ENCODE measurements at places on chromosomes 16 and 17.

DNA sequence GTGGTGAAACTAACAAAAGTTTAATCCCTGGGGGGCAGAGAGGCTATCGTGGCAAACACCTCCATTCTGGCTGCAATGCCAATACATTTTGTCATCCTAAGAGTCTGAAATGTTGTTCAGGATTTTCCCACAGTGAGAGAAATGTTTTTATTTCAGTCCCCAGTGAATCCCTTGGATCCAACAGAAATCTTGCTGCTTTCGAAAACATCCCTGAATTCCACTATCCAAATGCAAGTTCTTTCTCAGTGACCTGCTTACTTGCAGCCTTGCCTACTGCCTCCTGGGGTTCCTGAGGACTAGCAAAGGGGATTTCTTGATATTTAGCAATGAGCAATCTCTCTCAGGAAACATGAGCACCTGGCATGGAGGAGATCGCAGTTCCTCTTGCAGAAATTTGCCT is 202.1 kb upstream of the IRX3 start:
- no peak for DNase-seq

DNA sequence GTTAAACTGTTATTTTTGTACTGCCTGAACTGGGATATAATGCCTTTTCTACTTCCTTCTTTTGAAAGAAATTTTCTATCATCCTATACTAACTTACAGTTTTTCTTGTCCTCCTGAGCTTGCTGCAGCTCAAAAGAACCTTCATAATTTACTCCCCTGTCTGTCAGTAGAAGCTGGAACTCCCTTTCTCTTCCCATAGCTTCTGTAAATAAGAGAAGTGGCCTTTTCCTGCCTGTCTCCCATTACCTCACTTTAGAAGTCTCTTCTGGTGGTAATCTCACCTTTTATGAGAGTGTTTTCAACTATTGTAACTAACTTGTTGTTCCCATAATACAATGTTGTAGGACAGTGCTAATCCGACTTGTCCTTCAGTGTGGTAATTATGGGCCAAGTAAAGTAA is 246.7 kb upstream of the TBX2 start:
- DNase-seq = no peak

DNA sequence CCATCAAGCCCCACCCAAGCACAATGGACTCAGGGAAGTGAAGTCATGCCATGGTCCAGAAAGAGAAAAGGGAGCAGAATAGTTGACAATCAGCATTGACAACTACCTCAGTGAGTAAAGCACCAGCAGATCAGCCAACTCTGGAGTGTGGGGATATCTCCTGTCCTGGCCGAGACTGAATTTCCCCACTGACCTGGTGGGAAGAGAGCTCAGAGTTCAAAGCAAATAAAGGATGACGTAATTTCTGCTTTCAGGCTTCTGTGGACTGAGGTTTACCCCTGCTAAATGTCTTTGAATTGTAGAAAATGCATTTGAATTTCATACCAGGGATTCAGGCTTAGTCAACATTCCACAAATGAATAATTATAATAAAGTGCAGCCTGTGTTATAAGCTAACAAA is 152.9 kb downstream of the CBLN1 start:
- no peak for DNase-seq

DNA sequence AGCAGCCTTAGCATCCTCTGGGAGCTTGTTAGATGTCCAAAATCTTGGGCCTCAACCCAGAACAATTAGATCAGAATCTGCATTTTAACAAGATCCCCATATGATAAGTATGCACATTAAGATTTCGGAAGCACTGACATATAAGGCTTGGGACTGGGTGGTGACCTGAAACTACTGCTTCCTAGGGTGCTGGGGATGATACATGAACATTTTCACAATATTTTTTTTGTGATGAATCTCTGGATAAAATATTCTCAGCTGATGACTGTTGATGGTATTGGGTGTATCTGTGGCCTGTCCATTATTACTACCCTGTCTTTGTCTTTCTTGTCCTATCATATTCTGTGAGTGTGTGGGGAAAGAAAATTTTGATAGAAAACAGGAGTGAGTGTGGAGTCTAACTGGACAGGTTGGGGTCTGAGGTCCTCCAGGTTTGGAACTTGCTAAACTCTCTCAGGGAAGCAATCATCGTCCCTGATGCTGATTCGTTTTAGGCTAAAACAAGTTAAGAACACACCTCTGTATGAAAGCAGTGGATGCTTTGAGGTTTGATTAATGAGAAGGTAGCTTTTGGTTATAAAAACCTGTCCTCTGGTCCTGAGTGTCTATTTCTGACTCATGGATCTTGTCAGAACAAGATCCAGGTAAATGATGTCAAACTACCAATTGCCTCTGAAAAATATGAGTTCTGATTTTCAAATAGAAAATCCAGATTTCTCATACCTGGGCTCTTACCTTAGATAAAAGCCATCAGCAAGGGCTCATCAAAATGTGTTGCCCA is 23.2 kb downstream of the KRT23 start:
- DNase-seq = no peak

GRCh38 chr17:29291163-29291752 is 2.7 kb downstream of the NUFIP2 start:
- no peak for DNase-seq

DNA sequence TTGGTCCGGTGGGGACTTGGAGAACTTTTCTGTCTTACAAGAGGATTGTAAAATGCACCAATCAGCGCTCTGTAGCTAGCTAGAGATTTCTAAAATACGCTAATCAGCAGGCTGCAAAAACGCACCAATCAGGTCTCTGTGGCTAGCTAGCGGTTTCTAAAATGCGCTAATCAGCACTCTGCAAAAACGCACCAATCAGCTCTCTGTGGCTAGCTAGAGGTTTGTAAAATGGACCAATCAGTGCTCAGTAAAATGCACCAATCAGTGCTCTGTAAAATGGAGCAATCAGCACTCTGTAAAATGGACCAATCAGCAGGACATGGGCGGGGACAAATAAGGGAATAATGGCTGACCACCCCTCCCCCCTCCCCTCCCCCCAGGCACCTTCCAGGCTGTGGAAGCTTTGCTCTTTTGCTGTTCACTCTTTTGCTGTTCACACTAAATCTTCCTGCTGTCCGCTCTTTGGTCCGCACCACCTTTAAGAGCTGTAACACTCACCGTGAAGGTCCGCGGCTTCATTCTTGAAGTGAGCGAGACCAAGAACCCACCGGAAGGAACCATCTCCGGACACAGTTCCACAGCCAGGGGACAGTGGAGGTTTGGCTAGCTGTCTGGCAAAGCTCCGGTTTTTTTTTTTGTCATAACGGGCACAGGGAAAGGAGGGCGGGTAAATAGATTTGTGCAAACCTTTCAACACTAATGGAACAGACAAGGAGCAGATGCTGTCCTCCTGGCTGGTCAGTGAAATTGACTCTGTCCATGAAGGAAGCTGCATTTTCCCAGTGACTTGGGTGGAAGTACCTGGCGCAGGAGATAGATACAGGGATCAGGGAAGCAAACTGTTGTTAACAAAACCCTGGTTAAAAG is 8.3 kb downstream of the PITPNC1 start:
- DNase-seq = no peak

GRCh38 chr17:70127221-70127873 is 42.0 kb upstream of the KCNJ2 start:
- DNase-seq = no peak

DNA sequence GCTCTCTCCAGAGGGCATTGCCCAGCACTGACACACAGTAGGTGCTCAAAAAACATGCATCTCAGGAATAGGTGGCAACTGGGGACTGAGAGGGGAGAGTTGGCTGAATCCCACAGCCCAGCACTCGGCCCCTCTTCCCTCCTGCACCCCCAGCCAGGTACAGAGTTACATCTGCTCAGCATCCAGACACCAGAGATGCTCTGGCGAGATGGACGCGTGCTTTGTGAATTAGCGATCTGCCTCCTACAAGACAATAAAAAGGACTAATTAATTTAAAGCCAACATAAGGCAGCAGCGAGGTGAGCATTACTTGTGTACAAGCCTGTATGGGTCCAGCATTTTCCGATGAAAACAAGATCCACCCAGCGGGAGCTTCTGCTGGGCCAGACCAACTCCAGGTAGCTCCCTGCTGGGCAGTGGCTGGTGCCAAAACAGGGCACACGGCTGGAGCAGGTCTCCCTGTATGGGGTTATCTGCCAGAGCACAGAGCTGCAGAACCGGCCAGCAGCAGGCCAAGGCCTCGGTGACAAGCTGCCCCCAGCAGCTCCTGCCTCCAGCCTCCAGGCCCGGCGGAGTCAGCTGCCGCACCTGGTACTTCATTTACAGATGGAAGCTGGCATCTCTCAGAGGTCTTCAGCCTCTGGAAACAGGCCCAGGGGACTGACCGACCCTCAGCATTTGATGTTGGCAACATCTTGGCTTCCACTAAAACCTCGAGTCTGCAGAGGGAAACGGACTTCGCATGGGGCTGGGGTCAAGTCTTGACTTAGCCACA is 219.7 kb upstream of the SDK2 start:
- DNase-seq = no peak

DNA sequence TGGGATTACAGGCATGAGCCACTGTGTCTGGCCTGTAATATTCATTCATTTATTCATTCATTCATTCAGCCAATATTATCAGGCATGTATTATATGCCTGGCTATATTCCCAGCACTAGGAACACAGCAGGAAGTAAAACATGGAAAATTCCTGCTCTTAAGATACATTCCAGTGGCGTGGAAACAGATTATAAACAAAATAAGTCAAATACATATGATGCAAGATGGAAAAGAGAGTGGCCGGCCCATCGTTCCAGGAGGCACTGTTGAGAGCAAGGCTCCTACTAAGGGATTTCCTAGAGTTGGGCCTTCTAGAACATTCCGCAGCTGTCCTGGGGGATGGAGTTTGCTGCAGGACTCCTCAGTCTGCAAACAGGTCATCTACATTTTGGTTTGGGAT is 17.7 kb downstream of the ADCY9 start:
- no peak for DNase-seq

DNA sequence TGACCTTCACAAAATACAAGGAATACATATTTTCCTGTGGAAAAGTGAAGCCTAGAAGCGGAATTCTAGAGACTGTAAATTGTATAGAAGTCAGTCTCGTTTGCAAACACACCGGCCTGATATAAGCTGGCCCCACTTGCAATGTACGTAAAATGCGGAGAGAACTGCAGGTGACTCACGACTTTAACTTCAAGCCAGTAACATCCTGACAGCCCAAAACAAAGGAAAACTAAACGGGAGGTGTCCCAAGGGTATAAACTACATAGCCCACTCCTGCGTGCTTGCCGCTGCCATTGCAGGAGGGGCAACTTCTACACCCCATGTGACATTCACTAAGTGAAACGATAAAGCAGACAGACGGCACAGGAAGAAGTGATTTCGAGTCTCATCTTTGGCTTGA is 101.6 kb downstream of the CYTH1 start:
- no peak for DNase-seq

- peak; percentile 18 for DNase-seq
Measured at GRCh38 chr16:88069397-88070168, 118.3 kb downstream of the BANP start.

DNA sequence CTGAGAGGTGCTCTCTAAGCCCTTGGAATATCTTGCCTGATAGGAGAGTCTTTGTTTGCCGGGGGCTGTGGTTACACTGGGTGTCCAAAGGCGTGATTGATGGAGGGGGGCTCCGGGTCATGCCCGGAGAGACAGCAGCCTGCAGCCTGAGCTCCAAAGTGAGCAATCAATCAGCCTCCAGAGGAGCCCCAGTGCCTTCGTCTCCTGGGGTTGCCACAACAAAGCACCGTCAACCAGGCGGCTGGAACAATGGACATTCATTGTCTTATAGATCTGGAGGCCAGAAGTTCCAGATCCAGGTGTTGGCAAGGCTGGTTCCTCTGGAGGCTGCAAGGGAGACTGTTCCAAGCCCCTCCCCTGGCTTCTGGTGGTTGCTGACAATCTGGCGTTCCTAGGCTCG is 24.0 kb upstream of the GINS2 start:
- no peak for DNase-seq

DNA sequence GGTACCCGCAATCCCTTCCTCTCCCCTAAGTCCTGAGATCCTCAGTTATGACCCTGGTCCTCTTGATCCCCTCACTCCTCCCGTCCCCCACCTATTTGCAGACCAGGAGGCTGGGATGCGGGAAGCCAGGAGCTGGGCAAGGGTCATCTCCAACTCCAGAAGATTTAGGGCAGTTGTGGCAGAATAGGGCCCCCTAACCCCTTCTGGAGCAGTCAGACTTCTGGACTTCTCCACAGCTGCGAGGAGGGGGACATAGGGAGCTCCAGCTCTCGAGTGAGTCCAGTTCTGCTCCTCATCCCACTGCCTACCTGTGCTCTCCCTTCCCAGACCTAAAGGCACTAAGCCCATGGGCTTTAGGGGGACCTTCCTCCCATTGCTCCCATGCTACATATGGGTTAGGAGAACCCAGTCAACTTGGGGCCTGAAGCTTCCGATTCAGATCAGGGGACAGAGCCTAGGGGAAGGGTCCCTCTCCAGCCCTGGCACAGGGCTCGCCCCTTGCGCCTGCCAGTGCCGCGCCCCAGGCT is 1.3 kb downstream of the WNK4 start:
- DNase-seq = no peak

DNA sequence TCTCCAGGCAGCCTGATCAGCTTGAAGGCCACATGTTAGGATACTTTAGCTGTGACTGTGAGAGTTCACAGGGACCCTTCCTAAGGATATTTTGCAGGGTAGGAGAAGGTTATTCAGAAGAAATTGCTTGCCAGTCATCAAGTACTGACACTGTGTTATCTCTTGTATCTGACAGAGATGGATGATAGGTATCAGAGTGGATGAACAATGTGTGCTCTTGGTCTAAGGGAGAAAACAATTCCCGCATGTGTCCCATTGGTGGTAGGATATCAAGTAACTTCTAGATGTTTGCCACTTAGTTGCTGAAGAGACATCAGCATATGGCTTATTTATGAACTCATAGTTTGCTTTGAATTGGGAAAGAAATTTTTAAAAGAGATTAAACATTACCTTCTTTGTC is 219.3 kb downstream of the SPECC1 start:
- DNase-seq = no peak

DNA sequence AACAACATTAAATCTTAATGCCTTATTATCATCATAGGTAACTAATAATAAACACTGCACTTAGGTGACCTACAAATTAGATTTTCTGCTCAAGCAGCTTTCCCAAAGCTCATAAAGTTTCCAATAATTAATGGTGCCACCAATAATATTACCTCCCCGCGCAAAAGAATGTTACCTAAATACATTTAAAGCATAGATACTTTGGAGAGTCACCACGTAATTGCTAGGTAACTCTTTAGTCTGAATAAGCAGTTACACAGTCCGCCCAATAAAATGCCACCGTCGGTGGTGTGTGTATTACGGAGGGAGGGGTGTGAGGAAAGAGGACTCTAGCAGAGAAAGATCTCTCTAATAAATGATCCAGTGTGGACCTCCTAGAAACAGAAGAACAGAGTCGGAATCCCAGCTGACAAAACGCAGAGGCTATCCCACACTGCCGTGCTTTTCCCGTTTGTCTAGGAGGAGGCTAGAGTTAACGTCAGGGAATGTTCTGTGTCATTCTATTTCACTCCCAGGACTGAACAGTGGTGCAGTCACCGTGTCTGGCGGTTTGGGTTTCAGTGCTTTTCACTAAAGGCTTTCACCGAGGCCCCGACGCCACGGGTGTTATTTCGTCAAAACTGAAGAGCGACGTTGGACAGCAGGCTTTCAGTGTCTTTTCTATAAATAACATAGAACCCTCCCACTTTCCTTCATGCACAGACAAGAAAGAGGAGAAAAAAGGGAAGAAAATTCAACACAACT is 630 bp downstream of the RNFT1 start:
- no peak for DNase-seq

- no peak for DNase-seq
Measured at GRCh38 chr17:77810536-77810935, 148.0 kb upstream of the TNRC6C start.

- DNase-seq = no peak
Measured at GRCh38 chr16:16122264-16122663, 101.0 kb downstream of the ABCC6 start.

GRCh38 chr17:42617956-42618431 is 8.5 kb downstream of the TUBG1 start:
- DNase-seq = no peak
